LoVo (cell line): ENCODE measurements at places on chromosomes 1 and 21.
A peak's percentile ranks its signal among the peaks of the same experiment; 100 is the strongest.

GRCh38 chr1:98896711-98897445 is 107.8 kb downstream of the PLPPR5 start:
- DNase-seq: no peak

- no peak for DNase-seq
Observed at GRCh38 chr1:170157820-170158219, 12.1 kb downstream of the NTMT2 start.

DNA sequence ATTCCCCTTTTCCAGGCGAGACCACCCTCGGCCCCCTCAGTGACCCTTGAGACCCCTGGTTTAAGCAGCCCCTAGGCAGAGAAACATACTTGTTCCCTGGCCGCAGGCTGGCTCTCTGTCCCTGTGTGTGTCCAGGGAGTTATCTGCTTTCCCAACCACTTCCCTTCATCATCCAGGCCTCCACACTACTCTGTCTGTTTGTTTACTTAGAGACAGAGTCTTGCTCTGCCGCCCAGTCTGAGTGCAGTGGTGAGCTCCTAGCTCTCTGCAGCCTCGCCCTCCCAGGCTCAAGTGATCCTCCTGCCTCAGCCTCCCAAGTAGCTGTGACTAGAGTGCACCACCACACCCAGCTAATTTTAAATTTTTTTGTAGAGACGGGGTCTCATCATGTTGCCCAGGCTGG is 5.8 kb upstream of the VWA1 start:
- DNase-seq: no peak

- DNase-seq: no peak
Observed at GRCh38 chr1:161127649-161128048, 4.8 kb downstream of the DEDD start.

- DNase-seq: peak; percentile 42
Observed at GRCh38 chr1:24932284-24932683, 2.2 kb upstream of the RUNX3 start.

DNA sequence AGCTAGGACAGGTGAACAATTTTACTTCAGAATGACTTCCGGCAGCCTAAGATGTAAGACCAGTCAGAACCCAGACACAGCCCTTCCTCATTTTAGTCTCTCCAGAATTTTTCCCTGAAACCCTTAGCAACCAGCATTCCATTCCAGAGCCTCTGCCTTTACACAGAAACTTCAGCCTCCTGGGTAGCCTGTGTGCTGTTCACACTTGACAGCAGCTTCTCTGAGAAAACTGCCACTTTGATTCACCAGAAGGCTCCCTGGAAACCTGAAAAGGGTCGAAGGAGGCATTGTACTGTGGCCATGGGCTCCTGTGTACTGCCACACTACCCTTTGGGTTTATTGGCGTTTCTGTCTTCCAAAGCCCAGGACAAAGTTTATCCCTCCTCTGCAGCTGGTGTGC is 17.4 kb downstream of the HYI start:
- no peak for DNase-seq

DNA sequence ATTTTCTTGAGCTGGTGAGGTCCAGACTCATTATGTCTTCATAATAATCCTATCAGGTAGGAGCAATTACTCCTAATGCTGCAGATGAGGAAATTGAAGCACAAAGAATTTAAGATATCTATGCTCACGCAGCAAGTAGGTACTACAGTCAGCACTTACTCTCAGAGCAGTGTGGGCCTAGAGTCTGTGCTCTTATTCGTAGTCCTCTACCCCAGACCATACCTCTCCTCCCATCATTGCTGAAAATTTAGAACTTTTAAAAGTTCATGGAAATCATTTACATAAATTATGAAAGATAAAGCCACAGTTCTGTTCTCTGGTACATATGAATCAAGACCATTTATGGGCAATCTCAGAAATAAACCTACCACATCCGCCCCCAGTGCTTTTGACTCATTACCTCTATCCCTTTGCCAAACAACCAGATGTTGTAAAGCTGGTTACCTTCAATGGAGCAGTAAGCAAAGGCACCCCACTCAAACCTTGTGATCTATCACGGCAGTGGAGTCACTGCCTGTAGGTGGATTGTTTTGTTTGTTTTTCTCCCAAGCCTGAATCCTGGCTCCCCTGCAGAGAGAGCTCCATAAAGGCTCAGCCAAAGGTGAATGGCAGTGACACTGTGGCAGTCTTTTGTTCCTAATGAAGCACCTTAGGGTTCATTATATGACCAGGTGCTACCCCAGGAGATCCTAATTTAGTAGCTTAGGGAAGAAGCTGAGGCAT is 20.9 kb upstream of the MAN1A2 start:
- DNase-seq: no peak

DNA sequence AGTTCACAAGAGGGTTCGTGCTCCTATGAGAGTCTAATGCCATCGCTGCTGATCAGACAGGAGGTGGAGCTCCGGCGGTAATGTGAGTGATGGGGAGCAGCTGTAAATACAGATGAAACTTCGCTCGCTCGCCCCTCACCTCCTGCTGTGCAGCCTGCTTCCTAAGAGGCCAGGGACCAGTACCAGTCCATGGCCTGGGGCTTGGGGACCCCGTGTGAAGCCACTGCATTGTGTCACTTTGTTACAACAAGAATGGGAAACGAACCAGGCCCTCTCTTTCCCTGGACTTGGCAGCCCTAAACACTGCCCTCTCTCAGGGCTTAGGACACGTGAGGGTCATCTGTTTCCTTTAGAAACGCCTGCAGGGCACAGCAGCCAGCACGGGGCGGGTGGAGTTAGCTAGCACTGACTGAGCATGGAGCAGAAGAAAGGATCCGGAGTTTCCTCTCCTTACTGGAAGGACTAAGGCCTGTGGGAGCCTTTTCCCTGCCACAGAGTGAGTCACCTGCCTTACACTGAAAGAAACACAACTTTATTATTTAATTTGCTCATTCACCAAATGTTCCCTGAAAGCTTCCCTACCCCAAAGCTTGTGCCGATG is 185.2 kb upstream of the TMEM51 start:
- no peak for DNase-seq

DNA sequence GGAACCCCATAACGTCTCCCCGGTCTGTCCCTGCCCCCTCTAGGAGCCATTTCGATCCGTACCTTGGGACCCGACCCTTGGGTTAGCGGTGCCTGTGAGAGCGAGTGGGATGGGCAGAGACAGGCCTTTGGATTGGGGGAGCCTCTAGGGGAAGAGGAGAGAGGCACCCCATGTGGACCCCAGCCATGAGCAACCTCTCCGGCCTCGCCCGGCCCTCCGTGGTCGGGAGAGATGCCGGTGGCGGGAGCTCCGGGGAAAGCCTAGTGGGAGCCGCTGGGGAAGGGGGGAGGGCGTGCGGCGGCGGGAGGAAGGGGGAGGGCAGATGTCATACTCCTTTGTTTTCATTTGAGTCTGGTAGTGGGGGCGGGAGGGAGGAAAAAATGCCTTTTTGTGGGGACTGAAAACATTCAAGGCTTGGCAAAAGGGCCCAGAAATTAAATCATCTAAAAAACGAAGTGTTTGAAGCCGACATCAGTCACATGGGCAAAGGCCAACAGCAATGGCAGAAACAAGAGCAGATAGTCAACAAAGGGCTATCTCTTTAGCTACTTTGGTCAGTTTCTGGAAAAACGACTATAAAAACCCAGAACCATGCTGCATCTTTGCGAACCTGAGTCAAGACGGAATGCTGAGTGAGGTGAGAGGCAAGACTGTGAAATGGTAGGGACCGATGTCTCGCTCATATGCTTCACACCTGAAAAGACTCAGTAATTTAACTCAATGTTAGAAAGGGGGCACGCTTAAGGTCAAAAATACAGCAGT is 758 bp downstream of the PTBP2 start:
- DNase-seq: peak; percentile 14

- no peak for DNase-seq
Observed at GRCh38 chr1:177410179-177410766, 239.5 kb downstream of the BRINP2 start.

GRCh38 chr1:173410133-173410793 is 66.9 kb upstream of the PRDX6 start:
- DNase-seq: no peak

GRCh38 chr1:8487249-8487648 is 169.3 kb downstream of the SLC45A1 start:
- DNase-seq: no peak

GRCh38 chr1:33007190-33008050 is 29.3 kb downstream of the AK2 start:
- DNase-seq: no peak

DNA sequence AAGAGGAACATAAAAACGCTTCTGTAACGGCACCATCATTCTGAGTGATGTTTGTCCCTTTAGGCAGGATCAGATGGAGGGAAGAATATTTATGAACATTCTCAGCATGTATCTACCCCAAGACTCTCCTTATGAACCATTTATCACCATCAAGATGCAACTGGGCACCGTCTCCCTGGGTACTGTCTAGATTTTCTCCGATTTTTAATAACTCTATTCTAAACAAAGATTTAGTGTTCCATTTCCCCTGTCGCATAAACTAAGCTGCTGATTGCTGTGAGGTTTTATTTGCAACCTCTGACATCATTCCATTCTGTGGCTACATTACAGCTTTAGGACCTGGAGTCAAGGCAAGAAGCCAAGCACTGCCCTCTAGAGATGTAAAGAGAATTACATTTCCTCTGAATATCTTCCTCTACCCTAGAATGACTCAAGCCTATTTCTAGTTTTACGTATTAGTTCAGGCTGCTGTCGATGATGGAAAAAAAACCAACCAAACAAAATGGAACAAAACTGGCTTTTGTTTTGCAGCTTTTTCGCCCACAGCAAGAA is 130.1 kb upstream of the MAP1LC3C start:
- peak; percentile 18 for DNase-seq

DNA sequence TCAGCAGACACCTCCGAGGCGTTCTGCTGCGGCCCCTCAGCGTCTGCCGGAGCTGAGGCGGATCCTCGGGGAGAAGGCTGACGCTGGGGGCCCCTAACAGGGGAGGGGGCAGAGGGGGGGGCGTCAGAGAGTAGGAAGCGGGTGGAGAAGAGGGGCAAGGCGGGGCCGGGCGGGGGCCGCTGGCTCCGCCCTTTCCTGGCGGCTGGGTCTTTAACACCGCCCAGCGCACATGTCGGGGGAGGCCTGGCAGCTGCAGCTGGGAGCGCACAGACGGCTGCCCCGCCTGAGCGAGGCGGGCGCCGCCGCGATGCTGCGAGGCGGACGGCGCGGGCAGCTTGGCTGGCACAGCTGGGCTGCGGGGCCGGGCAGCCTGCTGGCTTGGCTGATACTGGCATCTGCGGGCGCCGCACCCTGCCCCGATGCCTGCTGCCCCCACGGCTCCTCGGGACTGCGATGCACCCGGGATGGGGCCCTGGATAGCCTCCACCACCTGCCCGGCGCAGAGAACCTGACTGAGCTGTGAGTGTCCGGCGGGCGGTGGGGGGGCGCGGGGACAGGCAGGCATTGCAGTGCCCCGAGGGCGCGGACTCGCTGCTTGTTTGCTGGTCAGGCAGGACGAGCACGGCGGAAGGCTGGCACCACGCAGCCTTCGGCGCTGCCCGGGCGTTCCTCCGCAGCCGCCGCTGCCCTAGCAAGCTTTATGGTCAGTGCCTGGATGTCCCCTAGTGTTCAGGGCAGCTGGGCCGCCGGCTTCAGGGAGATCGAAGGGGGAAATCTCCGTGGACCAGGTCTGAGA is at the start of gene NTRK1:
TSS of gene NTRK1 (plus strand) at position 238 of the 796 bp plus-strand sequence. CDS start at position 308, 70 bp downstream.
- DNase-seq: no peak

GRCh38 chr1:205042911-205043806 is at the start of gene CNTN2:
TSS of gene CNTN2 (plus strand) at chr1:205043212. CDS start at chr1:205053186, 9,974 bp downstream.
- DNase-seq: no peak

DNA sequence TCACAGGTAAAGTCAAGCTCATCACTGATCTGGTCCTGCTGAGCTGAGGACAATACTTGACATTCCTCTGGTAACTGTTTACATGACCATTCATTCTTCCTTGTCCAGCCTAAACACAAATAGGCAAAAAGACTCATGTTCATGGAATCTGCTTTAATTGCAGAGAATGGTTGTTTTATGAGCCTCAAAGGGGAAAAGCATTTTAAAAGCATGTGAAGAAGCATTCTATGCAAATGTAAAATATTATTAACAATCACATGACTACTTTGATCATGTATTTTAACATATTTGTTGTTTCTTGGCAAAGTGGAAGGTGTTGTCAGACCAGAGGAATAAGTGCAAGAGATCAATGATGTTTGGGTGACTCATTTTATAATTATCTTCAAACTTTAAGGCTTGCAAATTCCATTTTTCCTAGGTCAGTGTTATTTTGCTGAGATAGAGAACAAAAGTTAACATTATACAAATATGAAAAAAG is 133.7 kb downstream of the RUNX1 start:
- peak; percentile 39 for DNase-seq

DNA sequence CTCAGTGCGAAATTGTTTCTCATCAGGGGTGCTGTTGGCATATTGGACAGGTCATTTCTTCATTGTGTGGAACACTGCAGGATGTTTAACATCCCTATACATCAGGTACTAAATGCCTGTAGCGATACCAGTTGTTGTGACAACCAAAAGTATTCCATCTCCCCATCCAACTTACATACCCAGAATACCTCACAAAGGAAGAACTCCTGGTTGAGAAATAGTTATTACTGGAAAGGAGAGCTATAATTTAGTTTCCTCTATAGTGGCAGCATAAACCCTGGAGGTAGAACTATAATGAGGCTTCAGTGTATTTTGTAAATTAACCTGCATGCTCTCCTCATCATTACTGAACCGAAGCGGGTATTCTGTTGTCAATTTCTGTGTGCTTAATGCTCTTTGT is 45.1 kb downstream of the IVNS1ABP start:
- DNase-seq: no peak

GRCh38 chr1:177315261-177315660 is 144.5 kb downstream of the BRINP2 start:
- DNase-seq: peak; percentile 1

DNA sequence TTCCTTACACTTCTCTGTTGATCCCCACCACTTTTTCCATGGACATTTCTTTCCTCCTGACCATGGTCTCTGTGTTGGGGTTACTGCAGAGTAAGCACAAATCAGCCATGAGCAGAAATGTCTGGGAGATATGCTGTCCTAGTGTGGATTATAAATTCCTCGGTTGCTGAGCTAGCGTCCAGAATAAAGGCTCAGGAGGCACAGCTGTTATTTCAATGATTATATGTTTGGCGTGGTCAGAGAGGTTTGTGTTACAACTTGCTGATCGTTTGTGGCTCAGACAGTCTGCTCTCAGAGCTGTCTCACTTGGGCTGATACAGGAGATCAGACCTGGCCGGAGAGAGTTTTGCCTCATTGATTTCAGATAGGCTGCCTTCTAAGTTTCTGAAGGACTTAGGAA is 37.5 kb upstream of the LAMC2 start:
- no peak for DNase-seq

GRCh38 chr1:3599286-3599811 is 12.0 kb downstream of the MEGF6 start:
- DNase-seq: no peak
